ENCODE measurements at places on chromosomes 1 and 21. TPM values are rescaled to one million over a fixed set of nuclear protein-coding genes. Genes with fewer than 3 reads are reported as not detected.

The CGN gene
- 2.6 TPM for total RNA-seq

The PROX1 gene
- total RNA-seq, result 0.12 TPM

The GBP6 gene
- not detected for total RNA-seq

The LPAR3 gene
- total RNA-seq, result 0.75 TPM

The SLC30A7 gene
- total RNA-seq, result 9.2 TPM

The MYBPH gene
- total RNA-seq, result not detected

The ZNF593OS gene
- total RNA-seq, result not detected

The RIPPLY3 gene
- 0.46 TPM for total RNA-seq

The PROK1 gene
- total RNA-seq, result not detected

The CBR3 gene
- total RNA-seq, result 12.7 TPM

The RHD gene
- not detected for total RNA-seq

The EPB41 gene
- 3.5 TPM for total RNA-seq

The TRIM58 gene
- not detected for total RNA-seq

The C1orf226 gene
- 1.3 TPM for total RNA-seq

The OR14I1 gene
- total RNA-seq, result not detected

The USH2A gene
- not detected for total RNA-seq

The TRIM67 gene
- total RNA-seq, result 0.09 TPM

The E2F2 gene
- 2.5 TPM for total RNA-seq

The FCAMR gene
- not detected for total RNA-seq

The C1orf210 gene
- total RNA-seq, result not detected

The CR1 gene
- not detected for total RNA-seq

The SPRR2G gene
- total RNA-seq, result not detected

The ACTN2 gene
- not detected for total RNA-seq

The SLC5A9 gene
- not detected for total RNA-seq

The CD1C gene
- total RNA-seq, result not detected

The TNNT2 gene
- 0.39 TPM for total RNA-seq

The LCE2C gene
- not detected for total RNA-seq

The CYP4B1 gene
- not detected for total RNA-seq

The OR14K1 gene
- total RNA-seq, result not detected

The KCNQ4 gene
- 0.43 TPM for total RNA-seq

The WLS gene
- total RNA-seq, result 16.8 TPM

The NUP210L gene
- total RNA-seq, result not detected

The CAMSAP2 gene
- total RNA-seq, result 20.5 TPM

The ADAM15 gene
- 97.2 TPM for total RNA-seq

The LCE3D gene
- total RNA-seq, result 2.4 TPM

The SPRR4 gene
- total RNA-seq, result not detected

The GBP4 gene
- not detected for total RNA-seq

The OR2L8 gene
- not detected for total RNA-seq

The CD5L gene
- total RNA-seq, result not detected

The CD48 gene
- total RNA-seq, result not detected

The SYNC gene
- total RNA-seq, result 17.7 TPM
